ENCODE measurements at places on chromosomes 5 and 9. TPM values are rescaled to one million over a fixed set of nuclear protein-coding genes. Genes with fewer than 3 reads are reported as not detected.

Gene JAKMIP2
- total RNA-seq: 1.2 TPM

Gene ZFAND5
- total RNA-seq: 134 TPM

Gene DBH
- total RNA-seq: 0.72 TPM

Gene NMUR2
- 1.7 TPM for total RNA-seq

Gene WNK2
- total RNA-seq: 10.4 TPM

All from umbilical cord (tissue), 2 donors.